ENCODE measurements at places on chromosomes 1 and 21.

DNA sequence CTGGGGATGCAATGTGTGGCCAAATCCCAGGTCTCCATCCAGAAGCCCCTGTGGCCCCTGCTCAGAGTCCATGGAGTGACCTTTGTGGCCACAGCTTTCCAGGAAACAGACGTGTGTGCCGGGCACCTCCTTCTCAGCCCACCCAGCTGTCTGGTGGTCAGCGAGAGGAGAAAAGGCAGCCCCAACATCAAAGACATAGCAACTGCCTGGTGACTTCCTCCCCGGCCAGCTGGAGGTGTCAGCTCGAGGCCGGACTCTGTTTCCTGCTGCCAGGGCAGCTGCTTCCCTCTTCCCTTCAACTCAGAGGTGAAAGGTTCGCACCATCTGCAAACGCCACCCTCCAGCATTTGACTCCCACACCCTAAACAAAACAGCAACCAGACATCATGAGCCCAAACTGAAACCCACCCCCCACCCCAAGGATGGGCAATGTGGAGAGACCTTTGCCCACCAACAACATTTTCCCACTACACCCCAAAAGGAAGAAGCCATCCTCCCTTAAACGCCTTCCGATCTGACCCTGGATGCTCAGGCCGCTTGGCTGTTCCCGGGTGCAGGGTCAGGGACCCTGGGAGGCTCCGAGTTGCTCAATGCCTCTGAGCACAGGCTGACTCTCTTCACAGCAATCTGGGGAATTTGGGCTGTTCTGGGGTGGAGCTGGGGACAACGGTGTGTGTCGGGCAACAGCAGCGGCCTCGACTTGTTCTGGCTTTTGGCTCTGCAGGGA is 162.3 kb downstream of the PSMG1 start:
- no peak for DNase-seq

DNA sequence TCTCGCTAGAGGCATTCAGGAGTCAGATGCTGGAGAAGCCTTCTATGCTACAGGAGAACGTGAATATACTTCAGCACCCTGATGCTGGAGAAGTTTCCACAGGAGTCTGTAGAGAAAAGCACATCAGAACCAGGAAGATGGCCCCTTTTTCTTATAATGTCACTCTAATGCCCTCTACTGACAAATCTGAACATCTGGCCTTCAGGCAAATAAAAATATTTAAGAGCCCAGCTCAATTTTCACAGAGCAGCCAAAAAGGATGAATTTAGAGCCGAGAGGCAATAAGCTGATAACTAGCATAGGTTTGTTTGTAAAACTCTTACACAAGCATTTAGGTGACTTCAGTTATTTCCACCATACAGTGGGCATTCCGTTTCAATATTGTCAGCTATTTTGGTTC is 3.8 kb upstream of the RRP15 start:
- peak; percentile 9 for DNase-seq

- DNase-seq: no peak
These were observed 614.5 kb upstream of the ADGRL2 start for GRCh38 chr1:81186261-81186660.

GRCh38 chr1:246592695-246593094 is 26.4 kb downstream of the CNST start:
- no peak for DNase-seq

DNA sequence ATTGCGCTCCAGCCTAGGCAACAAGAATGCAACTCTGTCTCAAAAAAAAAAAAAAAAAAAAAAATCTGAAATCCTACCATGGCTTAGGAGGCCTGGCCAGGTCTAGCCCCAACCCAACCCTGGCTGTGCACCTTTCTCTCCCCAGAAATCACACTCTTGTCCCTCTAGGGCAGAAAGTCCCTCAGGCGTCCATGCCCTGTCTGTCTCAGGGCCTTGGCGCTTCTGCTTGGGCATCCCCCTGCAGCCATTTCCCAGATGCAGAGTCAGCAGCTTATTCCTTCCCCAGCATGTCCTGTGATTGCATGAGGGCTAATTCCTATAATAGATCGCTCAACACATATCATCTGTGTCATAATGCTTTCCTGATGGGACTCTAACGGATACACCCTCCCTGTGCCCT is 57.3 kb upstream of the PCP4 start:
- no peak for DNase-seq

- no peak for DNase-seq
These were observed 91.2 kb downstream of the ACTL8 start for GRCh38 chr1:17846341-17846740.

GRCh38 chr1:113768916-113769600 is 9.8 kb upstream of the PHTF1 start:
- DNase-seq: no peak

GRCh38 chr1:227613526-227613925 is 50.2 kb downstream of the ZNF678 start:
- DNase-seq: no peak

All from NCI-H2081 (cell line).